ENCODE measurements at places on chromosomes 2 and 18.

DNA sequence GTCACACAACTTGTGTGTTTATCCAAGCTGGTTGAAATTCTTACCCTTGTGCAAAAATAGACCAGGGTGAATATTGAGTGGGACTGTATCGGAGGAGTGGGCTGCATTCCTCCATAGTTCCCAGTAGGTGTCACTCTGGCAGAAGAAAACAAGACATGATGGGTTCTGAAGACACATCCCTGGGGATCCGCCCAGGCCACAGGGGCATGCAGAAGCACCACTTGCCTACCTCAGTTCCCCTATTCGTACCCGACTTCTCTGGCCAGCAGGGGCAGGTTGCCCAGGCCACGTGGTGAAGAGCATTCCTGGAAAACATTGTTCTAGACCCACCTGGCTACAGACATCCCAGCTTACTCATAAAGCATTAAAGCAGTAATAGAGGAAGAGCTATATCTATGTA lies 168.2 kb downstream of the FAM210A start:
- peak; percentile 41 for DNase-seq

DNA sequence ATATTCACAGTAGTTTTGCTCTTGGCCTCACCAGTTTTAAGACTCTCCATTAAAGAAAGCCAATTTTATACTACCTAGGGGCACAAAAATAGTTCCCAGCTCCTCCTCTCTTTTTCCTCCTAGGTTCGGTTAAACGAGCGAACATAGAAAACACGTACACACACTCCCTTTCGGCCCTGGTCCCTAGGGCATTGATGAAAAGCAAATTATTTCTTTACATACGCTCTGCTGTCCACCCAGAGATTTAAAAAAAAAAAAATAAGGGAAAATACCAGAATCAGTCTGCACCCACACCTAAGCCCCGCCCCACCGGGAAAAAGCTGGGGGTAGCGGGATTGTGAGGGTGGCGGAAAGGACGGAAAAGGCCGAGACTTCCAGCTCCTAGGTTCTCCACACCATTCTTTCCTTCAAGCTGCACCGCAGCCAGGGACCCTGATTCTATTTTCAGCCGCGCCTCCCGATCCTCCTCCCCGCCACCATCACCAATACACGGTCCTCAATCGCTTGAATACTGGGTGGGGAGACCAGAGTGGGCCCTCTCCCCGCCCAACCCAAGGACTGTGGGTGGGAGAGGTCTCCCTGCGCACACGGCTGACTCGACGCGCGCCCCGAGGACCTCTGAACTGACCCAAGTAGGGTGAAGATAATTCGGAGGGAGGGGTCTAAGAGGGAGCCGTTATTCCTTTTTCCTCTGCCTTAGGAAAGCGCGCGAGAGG lies 769 bp downstream of the ATF2 start:
- peak; percentile 37 for DNase-seq

GRCh38 chr2:127106457-127106990 lies 430 bp downstream of the BIN1 start:
- no peak for DNase-seq

DNA sequence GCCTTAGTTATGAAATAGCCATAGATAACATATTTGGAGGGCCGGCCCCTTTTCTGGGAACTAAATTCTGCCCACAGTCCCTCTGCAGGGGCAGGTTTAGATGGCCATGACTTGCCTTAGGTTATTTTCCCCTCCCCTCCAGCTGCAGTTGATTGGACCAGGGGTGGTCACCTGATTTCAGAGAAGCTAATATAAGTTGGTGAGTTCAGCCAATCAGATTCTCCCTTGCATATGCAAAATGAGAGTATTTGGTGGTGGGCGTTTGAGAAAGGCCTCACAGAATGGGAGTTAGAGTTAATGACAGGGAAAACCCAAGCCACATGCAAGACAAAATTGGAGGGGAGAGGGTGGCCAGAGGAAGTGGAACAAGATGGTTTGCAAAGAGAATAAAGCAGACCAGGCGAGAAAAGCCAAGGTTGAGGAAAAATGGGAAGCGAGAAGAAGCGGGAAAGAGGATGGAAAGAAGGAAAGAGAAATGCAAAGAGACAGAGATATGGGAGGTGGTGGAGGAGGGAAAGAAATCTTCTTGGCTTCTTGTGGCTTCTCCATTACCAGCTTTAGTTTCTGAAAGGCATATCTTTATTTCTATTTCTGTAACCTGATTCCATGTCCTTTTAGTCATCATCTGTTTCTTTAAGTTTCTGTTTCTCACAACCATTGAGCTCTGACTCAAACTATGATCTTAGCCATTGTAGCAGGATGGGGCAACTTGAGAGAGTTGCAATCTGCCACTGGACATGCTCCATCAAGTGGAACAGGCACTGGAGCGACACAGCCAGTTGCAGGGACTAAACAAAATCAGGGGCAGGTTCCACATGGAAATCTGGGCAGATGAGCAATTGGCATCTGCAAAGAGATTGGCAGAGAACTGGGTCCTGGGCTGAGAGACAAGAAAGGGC lies 108.1 kb upstream of the SIX3 start:
- no peak for DNase-seq

DNA sequence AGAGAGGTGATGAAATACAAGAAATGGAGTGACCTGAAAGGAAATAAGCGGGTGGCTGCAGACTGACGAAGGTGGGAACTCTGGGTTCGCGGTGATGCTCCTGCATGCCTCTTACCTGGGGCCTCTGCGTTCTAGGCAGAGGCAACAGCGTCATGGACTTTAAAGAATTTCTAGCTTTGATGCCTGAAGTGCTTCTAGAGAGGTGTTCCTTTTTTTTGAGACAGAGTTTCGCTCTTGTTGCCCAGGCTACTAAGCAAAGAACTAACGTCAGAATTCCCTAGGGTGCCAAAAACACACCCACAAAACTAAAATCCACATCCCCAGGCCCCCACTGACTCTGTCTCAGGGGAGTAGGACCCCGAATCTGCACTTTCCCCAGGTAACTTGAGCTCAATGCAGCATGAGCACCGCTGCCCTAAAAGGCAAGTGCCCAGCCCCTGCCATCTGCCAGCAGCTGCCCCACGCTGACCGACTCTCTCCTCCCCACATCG lies 110.5 kb upstream of the ID2 start:
- DNase-seq, result no peak

DNA sequence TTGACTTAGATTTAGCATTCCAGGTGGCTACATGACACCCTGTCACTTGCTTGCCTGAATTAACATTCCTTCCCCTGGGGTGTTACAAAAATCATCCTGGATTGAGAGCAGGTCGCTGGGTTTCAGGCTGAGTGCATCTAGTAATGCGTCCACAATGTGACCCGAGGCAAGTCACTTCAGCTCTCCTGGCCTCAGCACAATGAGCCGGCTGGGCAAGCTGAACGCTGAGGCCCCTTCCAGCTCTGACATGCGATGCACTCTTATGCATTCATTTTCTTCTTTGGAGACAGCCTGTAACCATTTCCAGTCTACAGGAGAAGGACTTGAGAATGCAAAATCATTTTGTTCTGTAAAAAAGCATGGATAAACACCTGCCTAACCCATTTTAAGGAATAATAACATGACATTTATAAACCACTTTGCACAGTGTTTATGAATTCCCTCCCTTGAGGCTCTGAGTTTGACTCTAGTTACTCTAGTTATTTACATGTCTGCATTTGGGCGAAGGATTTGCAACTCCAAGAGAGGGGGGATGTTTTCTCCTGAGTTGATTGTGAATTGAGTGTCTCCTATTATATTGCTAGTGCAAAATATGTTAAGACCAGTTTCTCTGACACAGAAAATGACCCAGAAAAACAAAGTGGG lies 63.0 kb upstream of the CPO start:
- DNase-seq, result no peak

GRCh38 chr2:55327470-55328230 lies 58.6 kb upstream of the MTIF2 start:
- no peak for DNase-seq

DNA sequence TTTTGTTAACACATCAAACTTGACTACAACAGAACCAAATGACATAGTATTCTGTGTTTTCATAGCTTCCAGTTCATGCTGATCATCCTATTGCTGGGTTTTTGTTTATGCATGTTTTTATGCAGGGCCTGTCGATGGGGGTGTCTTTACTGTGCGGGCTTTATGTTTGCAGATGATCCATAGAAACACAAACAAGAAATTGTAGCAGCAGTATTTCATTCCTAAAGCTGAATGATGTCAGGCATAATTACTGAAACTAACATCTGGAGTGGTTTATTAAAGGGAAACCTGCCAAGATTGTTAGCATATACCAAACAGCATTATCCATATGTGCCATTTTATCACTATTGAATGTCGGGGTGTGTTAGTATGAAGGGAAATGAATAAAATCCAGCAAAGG lies 129.7 kb downstream of the PTPRM start:
- DNase-seq, result no peak

DNA sequence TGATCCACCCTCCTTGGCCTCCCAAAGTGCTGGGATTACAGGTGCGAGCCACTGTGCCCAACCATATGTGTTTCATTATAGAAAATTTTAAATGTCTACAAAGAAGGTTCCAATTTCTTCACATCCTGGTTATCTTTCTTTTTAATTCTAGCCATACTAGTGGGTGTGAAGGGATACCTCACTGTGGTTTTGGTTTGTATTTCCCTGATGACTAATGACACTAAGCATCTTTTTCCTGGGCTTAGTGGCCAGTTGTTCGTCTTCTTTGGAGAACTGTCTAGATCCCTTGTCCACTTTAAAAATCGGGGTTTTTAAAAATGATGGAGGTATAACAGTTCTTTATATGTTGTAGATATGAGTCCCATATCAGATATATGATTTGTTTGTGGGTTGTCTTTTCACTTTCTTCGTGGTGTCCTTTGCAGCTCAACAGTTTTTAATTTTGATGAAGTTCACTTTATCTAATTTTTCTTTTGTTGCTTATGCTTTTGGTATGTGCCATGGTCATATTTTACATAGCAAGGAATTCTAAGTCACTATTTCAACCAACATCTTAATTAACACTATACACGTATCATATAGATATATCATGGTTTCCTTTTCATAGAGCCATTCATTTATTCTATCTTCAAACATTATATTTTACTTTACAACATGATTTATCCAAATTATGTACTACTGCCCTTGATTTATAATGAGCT lies 135.0 kb upstream of the RIOK3 start:
- DNase-seq, result peak; percentile 23

- DNase-seq, result no peak
Measured at GRCh38 chr2:199883474-199884212, 27.4 kb upstream of the C2orf69 start.

DNA sequence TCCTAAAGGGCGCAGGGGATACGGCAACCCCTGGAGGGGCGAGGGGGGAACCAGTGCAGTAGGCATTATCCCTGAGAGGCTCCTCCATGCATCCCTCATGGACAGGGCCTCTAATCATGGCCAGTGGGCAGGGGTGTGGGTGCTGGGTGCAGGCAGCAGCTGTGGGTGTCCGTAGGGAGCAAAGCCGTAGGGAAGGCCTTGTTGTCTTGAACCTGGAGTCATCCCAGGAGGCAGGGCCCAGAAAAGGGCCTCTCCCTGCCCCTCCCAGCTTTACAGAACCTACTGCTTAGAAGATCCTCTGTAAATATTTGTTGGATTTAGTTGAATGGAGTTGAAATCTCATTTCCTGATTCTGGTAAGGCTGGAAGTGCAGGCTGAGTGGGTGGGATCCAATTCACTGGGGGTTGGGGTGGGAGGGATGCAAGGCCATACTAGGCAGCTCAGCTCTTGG lies 207.0 kb upstream of the HAAO start:
- DNase-seq, result no peak

Data from AG08396 (cell line).